ENCODE measurements at places on chromosomes 2 and 18.

DNA sequence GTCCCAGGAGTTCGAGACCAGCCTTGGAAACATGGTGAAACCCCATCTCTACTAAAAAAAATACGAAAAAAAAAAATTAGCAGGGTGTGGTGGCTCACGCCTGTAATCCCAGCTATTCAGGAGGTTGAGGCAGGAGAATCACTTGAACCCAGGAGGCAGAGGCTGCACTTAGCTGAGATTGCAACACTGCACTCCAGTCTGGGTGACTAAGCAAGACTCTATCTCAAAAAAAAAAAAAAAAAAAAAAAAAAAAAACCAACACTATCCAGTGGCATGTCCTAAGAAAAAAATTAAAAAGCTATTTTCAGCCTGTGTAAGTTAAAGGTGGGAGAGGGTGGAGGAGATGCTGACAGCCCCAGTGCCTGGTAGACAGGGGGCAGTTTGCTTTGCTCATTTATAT lies 32.2 kb upstream of the REL start:
- peak; percentile 43 for DNase-seq

DNA sequence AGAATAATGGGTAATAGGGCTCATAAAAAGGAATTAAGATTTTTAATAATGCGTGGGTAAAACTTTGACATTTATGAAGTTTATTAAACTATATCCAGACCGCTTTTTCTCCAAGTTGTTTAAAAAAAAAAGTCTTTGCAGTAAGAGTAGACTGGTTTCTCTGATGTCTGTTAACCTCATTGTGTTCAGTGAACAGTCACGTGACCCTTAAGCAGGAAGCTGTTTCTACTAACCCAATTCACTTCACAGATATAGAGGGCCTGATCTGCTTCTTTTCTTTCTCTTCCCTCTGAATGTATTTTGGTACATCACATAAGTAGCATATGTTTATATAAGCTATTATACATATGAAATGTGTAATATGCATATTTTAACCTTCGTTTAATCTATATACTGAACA lies 1011.3 kb upstream of the CELF4 start:
- no peak for DNase-seq

GRCh38 chr2:11393711-11394236 lies 49.3 kb upstream of the ROCK2 start:
- DNase-seq, result peak; percentile 54

- peak; percentile 4 for DNase-seq
Observed at GRCh38 chr18:21141668-21142422, 30.2 kb upstream of the ROCK1 start.

DNA sequence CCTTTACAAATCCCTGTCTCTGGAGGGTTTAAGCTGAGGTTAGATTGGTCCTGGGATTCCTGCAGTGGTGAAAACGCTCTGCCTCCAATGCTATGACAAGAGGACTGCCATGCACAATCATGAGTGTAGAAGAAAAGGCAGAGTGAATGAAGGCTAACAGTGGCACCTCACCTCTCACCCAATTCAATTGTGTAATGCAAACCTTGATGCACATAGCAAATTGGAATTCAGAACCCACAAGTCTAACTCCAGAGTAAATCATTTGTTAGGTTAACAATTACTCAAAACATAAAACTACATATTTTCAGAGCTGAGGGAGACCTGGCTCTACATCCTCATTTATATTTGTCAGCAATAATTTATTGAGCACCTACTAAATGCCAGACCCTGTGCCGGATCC lies 1.8 kb downstream of the TGFBRAP1 start:
- DNase-seq, result no peak
